ENCODE measurements at places on chromosomes 7 and 10.

DNA sequence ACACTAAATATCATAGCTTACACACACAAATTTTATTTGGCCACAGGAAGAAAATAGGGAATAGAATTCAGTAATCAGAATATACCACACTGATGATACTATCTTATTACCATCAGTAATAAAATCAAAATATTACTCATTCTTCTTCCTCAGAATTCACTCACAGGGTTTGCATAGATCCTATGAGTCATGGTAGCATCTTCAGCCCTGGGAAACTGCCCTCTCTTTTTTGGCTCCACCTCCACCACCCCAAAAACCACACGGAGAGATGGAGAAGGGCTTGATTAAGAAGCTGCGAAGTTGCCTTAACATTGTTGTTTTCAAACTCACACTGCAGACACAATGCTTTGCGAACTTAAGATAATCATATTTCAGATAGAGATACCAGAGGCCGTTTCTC is 154.1 kb upstream of the AHR start:
- no peak for DNase-seq

DNA sequence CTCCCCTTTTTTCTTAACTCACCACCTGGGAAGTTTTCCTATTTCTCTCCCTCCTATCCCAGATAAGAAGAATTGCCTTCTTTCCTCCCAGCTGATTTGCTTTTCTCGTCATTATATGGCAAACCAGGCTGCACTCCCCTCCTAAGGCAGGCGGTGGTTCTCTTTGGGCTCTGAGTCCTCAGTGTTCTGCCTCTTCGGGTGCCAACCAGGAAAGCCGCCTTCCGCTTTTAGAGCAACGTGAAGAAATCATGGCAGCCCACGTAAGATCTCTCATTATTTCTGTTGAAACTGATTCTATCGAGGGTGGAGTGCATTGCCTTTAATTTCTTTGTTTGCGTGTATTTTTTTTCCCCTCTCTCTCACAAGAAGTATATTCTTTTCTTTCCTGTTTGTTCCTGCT is 141.9 kb downstream of the CUX1 start:
- DNase-seq = no peak

DNA sequence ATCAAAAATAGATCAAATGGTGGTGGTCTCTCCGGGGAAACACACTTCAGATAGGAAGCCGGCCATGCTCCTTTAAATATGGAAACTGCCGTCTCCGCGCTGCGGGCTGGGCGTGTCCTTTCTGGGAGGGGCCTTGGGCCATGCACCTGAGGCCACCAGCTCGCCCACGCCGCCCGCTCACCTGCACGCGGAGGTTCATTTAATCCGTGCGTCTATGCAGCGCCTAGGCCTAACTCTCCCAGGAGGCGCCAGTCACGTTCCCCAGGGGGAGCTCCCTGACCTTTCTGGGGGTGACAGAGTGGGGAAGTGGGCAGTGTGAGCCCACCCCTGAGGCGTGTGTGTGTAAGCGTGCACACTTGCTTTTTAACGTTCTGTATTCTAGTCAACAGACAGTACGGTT is 64.0 kb downstream of the C10orf143 start:
- no peak for DNase-seq

GRCh38 chr7:50347693-50348092 is 43.2 kb downstream of the IKZF1 start:
- no peak for DNase-seq

- no peak for DNase-seq
These were observed 48.5 kb downstream of the MALRD1 start for GRCh38 chr10:19097151-19097550.

GRCh38 chr7:125136341-125136740 is 206.7 kb upstream of the POT1 start:
- no peak for DNase-seq
